ENCODE measurements at places on chromosomes 2 and 18.

DNA sequence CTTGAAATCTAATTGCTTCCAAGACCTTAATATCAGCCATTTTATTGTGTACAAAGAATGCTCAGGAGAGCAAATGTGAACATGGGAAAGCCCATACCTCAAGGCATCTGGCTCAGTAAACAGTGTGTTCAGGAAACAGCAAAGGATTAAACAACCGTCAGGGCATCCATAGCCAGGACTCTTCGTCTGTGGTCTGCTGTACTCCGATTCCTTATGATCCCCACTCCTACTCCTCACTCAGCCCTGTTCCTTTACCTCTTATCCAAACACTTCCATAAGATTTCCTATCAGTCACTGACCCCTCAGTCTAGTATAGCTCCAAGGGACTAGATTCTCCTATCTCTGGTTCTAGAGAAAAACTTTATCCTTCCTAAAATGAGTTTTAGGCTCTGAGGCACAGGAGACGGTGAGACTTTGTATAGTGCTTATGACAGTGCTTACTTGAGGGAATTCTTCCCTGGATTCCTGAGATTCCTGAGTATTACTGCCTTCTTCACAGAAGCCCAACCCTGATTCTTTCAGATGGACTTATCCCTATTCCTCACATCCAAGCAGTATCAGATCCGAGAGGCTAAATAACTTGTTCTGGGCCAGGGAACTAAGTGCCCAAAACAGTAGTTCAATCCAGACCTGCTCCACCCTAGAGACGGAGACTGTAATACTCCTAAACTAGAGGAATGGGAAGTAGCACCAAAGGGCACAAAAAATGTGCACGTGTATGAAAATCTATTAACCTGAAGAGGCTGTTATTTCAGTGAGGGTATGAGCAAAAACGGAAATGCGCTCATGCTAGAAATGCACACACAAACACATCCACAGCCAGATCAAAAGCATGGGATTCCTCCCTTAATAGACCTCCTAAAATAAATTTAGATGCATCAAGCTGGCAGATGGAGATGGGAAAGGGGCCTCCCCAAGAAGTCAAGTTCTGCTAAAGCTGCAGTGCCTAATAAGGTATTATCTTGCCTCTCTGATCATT is 42.1 kb upstream of the SIGLEC15 start:
- no peak for DNase-seq

DNA sequence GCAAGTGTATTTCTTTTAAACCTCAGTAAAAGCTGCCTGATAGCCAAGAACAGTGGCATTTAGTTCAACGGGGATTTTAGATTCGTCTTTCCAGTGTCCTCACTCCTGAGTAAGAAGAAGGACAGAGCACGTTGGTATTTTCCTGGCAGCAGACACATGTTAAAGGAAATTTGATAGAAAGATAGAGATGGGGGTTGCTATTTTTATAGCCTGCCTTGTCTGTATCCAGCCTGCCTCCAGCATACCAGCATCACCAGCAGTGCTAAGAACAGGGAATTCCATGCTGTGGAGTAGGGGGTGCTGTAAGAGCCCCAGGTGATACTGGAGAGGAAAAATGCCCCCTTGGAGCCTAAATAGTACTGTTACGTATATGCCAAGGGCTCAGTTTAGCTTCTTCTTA is 1.1 kb upstream of the SMYD1 start:
- no peak for DNase-seq

DNA sequence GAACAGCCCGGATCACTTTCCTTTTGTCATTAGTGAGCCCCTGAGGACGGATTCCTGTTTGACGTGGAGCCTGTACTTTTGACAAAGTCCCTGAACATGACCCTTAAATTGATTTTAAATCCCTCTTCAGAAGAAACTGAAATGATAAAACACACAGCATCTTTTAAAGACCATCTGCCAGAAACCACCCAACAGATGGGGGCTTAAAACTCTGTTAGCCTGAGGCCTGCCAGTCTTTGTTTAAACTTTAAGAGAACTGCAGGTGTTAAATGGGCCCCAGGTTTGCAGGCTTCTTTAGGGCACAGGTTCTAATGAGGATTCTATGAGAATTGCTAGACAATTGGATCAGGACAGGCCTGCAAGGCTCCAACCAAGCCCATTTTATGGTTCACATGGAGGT is 177.9 kb downstream of the ALK start:
- no peak for DNase-seq

- no peak for DNase-seq
Measured at GRCh38 chr18:65049586-65049985, 701.2 kb upstream of the CDH7 start.

DNA sequence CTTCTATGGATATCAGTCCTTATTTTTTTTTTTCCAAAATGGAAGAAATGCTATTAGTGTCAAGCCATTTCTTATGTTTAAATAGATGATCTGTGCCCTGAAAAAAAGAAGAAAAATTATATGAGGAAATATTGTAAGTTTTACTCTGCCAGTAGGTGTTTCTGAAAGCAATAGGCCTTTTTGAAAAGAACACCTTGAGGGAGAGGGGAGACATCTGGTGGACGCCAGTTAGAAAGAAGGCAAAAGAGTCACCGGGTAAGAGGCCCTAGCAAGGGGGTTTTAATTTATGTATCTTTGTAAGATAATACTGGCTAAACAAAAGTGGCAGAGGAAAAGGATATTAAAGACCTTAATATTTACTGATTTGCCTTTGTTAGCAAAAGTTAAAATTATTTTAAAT is 56.1 kb downstream of the DYNAP start:
- DNase-seq, result peak; percentile 24

DNA sequence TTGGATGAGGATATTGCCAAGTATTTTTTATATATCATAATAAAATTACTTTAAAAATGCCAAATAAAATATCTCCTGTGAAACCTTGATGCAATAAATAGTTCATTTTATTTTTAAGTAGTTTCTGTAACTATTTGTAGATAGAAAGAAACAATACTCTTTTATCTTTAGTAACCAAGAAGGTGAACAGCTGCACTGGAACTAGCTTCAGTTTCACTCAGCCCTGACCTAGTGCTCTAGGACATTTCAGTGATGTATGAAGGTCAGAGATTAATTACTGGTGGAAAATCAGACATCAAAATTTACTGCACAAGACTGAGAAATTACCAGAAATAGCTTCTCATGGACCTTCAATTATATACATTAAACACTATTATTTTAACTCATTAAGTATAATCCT is 1305.0 kb downstream of the CNTNAP5 start:
- DNase-seq, result no peak

DNA sequence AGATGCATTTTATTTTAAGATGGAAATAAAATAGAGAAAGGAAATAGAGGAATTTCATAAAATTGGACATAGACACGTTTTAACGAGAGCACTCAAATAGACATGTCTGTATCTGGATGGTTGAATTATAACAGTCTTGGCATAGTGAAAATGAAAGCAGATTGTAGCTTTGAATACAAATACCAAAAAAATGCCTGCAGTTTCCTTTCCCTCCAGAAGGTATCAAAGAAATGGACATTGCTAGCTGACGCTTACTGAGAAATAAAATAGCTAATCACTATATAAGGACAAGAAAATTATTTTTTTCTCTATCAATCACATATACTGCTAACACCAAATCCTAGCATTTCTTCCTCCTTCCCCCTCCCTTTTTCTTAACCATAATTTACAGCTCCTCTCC is 11.4 kb upstream of the MAPRE2 start:
- DNase-seq, result no peak

GRCh38 chr2:64362562-64363026 is 91.4 kb upstream of the LGALSL start:
- no peak for DNase-seq

GRCh38 chr2:130852521-130853115 is 15.9 kb downstream of the ARHGEF4 start:
- DNase-seq, result no peak

DNA sequence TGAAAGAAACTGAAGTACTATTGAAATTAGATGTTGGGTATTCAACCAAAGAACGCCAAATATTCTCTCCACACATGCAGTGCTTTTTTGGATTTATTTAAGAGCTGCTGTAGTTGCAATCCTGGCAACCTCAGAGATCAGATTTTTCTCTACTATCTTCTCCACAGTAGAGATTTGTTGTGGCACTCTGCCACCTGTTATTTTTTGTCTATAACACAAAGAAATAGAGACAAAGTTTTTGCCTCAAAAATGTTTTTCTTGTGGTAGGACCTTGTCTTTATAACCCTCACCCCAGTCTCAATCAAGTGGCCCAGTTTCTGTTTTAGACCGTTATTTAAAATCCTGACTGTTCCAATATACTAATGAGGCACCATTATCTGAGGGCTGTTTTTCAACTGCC is 79.4 kb downstream of the SCG2 start:
- no peak for DNase-seq

- no peak for DNase-seq
Measured at GRCh38 chr18:36568487-36568886, 260.3 kb downstream of the TPGS2 start.

- no peak for DNase-seq
Measured at GRCh38 chr2:146506851-146507250, 1338.0 kb upstream of the ACVR2A start.

DNA sequence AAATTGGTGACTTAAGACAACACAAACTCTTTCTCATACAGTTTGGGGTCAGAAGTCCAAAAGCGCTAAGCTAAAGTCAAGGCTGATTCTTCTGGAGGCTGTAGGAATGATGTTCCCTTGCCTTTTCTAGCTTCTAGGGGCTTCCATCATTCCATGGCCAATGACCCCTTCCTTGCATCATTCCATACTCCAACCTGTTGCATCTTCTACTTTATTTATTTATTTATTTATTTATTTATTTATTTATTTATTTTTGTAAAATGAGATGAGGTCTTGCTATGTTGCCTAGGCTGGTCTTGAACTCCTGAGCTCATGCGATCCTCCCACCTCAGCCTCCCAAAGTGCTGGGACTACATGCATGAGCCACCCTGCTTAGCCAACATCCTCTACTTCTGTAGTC is 44.7 kb upstream of the C1D start:
- no peak for DNase-seq

- DNase-seq, result peak; percentile 5
Measured at GRCh38 chr2:71612581-71613402, 159.4 kb downstream of the DYSF start.

DNA sequence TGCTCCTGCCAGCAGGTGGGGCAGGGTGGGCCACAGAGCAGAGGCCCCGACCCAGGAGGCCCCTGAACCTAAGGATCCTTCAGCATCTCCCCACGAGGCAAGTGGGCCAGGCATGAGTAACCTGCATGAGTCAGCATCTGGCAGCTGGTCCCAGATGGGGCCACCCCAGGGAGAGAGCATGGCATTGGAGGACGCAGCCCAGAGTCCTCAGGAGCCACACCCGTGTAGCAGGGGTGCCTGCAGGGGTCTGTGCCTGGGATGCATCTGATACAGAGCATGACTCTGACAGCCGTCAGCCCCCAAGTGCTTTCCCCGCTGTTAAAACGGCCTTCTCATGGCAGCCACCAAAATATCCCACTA is 185.6 kb upstream of the SALL3 start:
- DNase-seq, result no peak

- no peak for DNase-seq
Measured at GRCh38 chr18:46706968-46707367, 49.9 kb downstream of the ST8SIA5 start.

GRCh38 chr2:126776692-126777619 is 121.0 kb downstream of the GYPC start:
- peak; percentile 84 for DNase-seq

DNA sequence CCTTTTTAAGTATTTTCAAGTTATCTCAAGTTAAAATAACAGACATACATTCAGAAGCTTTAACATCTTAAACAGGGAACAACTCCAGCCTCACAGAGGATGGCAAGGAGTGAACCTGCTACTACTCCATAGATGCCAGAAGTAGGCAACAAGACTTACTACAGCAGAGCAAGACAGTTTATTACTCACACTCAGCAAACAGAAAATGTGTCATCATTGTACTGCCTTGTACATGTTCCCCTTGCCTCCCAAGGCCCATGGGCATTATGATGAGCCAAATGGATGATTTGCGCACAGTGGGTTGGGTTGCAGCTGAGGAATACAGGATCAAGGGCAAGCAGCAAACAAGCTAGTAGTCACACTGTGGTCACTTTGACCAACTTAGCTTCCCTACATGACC is 80.6 kb upstream of the VRK2 start:
- no peak for DNase-seq

DNA sequence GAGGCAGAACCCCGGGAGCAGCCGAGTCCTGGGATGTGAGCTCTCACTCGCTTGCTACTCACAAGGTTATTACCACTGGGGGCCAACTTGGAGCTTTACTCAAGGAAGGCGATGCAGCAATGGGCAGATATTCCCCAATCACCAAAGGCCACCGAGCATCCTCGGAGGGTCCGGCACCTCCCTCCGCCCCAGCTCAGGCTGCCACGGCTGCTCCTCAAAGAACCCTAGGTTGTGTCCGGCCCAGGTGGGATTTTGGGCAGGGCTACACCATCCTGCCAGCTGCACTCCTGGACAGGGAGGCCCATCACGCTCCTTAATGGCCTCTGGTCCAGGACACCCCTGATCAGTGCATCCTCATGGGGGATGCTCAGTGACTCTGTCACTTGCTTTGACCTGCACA is 24.8 kb downstream of the FBLN7 start:
- DNase-seq, result no peak

DNA sequence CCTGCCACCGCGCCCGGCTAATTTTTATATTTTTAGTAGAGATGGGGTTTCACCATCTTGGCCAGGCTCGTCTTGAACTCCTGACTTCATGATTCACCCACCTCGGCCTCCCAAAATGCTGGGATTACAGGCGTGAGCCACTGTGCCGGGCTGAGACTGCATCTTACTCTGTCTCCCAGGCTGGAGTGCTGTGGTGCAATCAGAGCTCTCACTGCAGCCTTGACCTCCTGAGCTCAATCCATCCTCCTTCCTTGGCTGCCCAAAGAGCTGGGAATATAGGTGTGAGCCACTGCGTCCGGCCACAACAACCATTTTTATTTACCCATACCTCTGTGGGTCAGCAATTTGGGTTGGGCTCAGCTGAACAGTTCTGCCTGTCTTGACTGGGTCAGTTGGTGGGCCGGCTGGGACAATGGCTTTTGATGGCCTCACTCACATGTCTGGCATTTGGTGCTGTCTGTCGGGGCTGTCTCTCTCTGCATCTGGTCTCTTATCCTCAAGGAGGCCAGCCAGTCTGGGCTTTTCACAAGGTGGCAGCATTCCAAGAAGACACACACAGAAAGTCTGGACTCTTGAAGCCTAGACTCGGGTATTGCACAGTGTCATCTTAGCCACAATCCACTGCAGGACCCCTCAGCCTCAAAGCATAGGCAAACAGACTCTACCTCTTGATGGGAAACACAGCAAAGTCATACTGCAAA is 116.8 kb upstream of the GATA6 start:
- no peak for DNase-seq

GRCh38 chr2:43604674-43605073 is 8.8 kb upstream of the THADA start:
- no peak for DNase-seq

Data from WTC11 (cell line).